ENCODE measurements at places on chromosomes 5 and 9. TPM values are rescaled to one million over a fixed set of nuclear protein-coding genes. Genes with fewer than 3 reads are reported as not detected.

Gene ECM2
- total RNA-seq = not detected

Gene NIM1K
- total RNA-seq = 0.83 TPM

Gene SLC1A3
- not detected for total RNA-seq

Gene BAAT
- not detected for total RNA-seq

Gene ALDH7A1
- 0.71 TPM for total RNA-seq

Gene CAVIN4
- total RNA-seq = 0.18 TPM

Gene IRX4
- total RNA-seq = not detected

Gene TMOD1
- 1.5 TPM for total RNA-seq

Gene RPP25L
- total RNA-seq = 32.4 TPM

Gene ZNF483
- total RNA-seq = 6.0 TPM

Gene OBP2B
- total RNA-seq = not detected

Gene COL15A1
- 0.30 TPM for total RNA-seq

Gene KIAA0825
- 1.5 TPM for total RNA-seq

Gene AGXT2
- not detected for total RNA-seq

Gene N4BP3
- total RNA-seq = 4.3 TPM

Gene FBLL1
- total RNA-seq = not detected

Gene CXCL14
- not detected for total RNA-seq

Gene SLC6A19
- not detected for total RNA-seq

Gene ORM2
- total RNA-seq = not detected

Gene KCNT1
- not detected for total RNA-seq
